MM.1S (cell line): ENCODE measurements at places on chromosomes 3 and 15.
A peak's percentile ranks its signal among the peaks of the same experiment; 100 is the strongest.

DNA sequence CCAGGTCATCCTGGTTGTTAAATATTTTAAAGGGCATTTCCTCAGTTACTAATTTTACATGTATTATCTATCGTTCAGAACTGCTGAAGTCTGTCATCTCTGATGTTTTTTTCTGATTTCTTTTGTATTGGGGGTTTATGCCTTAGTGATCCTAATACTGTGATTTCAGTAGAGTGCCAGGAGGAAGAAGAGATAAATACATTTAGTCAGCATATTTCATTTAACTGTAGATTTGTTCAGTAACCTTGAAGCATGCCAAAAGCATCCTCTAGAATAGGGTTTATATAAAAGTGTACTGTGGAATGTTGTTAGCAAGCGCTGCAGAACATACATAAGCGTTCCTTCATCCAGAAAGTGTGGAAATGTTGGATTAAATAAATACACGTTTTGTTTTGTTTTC is 342.3 kb upstream of the DPPA4 start:
- no peaks in the 10 kb centered on the region for H3K27me3 ChIP-seq
- no peak overlapping the region for H3K4me3 ChIP-seq
- H3K27ac ChIP-seq, result no peak overlapping the region
- no peak for DNase-seq
- H3K36me3 ChIP-seq, result no peaks in the 10 kb centered on the region

DNA sequence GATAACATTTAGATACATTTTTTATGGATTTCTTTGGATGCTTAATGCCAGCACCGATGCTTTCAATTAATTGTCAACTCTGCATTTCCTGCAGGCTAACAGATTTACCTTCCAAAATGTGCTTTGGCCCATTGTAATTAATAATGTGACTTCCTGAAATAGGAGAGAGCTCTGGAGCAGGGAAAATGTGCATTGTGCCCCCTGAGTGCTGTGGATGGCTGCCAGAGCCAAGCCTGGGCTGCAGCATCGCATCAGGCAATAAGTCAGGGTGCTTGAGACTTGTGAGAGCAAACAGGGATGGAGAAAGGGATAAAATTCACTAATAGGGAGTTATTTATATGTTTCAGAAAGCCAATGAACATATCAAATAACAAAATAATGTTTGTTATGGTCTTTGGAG is 133.8 kb downstream of the MOBP start:
- H3K36me3 ChIP-seq, result no peaks in the 10 kb centered on the region
- no peak overlapping the region for H3K4me3 ChIP-seq
- no peak overlapping the region for H3K27ac ChIP-seq
- H3K4me1 ChIP-seq, result no peaks in the 10 kb centered on the region
- no peak for DNase-seq

GRCh38 chr3:126983653-126984390 is 907 bp downstream of the PLXNA1 start:
- DNase-seq, result no peak
- no peaks in the 10 kb centered on the region for H3K27me3 ChIP-seq
- H3K4me3 ChIP-seq, result peak overlapping the region; percentile 61
- no peaks in the 10 kb centered on the region; the same call in 1 of the 2 replicates for H3K4me1 ChIP-seq
- no peak overlapping the region for H3K27ac ChIP-seq

GRCh38 chr3:19074257-19074900 is 73.9 kb upstream of the KCNH8 start:
- H3K27ac ChIP-seq, result no peak overlapping the region
- no peak overlapping the region for H3K4me3 ChIP-seq
- no peaks in the 10 kb centered on the region for H3K4me1 ChIP-seq
- H3K27me3 ChIP-seq, result no peaks in the 10 kb centered on the region
- no peaks in the 10 kb centered on the region for H3K36me3 ChIP-seq
- DNase-seq, result no peak

GRCh38 chr3:100590840-100591147 is 18.6 kb upstream of the ADGRG7 start:
- H3K36me3 ChIP-seq, result no peaks in the 10 kb centered on the region
- peaks cover 3% of the 10 kb centered on the region; the same call in 1 of the 2 replicates for H3K4me1 ChIP-seq
- no peak overlapping the region for H3K4me3 ChIP-seq
- H3K27ac ChIP-seq, result no peak overlapping the region

GRCh38 chr3:4570840-4571621 is 77.9 kb downstream of the ITPR1 start:
- DNase-seq, result no peak
- no peaks in the 10 kb centered on the region for H3K27me3 ChIP-seq
- no peak overlapping the region for H3K27ac ChIP-seq

DNA sequence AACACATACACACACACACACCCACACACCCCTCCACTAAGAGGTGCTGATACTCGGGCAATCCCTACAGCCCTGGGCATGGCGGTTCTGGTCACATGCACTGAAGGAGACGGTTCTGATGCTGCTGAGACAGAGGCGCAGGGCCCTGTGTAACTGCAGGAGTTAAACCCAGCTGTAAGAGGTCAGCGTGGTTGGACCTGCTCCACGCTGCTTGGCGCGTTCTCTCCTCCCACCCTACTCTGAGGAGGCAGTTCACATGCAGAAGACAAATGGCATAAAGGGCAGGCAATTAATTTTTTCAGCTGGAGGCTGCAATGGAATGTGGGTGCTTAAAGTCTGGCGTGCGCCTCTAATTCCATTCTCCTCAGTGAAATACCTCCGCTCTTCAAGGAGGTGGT is 35.2 kb downstream of the GRK7 start:
- no peaks in the 10 kb centered on the region for H3K36me3 ChIP-seq
- H3K27ac ChIP-seq, result no peak overlapping the region
- peaks cover 13% of the 10 kb centered on the region for H3K4me1 ChIP-seq
- no peaks in the 10 kb centered on the region for H3K27me3 ChIP-seq

DNA sequence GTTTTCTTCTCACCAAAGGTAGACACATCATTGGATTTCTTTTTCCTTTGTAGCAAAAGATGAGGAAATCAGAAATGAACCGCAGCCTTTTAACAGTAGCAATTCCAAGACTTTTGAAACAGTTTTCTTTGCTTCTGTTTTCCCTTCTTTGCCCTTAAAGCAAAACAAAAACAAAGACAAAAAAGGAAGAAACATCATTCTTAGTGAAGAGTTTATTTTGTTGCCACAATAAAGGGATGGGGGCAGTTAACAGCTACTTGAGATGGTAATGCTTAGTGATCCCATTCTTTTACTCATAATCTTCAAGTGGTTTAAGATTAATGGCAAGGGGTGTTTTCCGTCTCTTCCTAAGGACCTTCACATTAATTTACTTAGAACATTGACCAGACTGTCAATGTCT is 218.8 kb downstream of the MEIS2 start:
- peaks cover 8% of the 10 kb centered on the region; the same call in 1 of the 2 replicates for H3K27me3 ChIP-seq
- H3K4me3 ChIP-seq, result no peak overlapping the region
- no peaks in the 10 kb centered on the region for H3K36me3 ChIP-seq
- H3K4me1 ChIP-seq, result no peaks in the 10 kb centered on the region
- no peak overlapping the region for H3K27ac ChIP-seq

GRCh38 chr3:171654809-171655208 is 155.5 kb downstream of the PLD1 start:
- H3K36me3 ChIP-seq, result no peaks in the 10 kb centered on the region
- H3K27ac ChIP-seq, result no peak overlapping the region
- H3K4me1 ChIP-seq, result no peaks in the 10 kb centered on the region
- no peaks in the 10 kb centered on the region for H3K27me3 ChIP-seq
- no peak for DNase-seq

DNA sequence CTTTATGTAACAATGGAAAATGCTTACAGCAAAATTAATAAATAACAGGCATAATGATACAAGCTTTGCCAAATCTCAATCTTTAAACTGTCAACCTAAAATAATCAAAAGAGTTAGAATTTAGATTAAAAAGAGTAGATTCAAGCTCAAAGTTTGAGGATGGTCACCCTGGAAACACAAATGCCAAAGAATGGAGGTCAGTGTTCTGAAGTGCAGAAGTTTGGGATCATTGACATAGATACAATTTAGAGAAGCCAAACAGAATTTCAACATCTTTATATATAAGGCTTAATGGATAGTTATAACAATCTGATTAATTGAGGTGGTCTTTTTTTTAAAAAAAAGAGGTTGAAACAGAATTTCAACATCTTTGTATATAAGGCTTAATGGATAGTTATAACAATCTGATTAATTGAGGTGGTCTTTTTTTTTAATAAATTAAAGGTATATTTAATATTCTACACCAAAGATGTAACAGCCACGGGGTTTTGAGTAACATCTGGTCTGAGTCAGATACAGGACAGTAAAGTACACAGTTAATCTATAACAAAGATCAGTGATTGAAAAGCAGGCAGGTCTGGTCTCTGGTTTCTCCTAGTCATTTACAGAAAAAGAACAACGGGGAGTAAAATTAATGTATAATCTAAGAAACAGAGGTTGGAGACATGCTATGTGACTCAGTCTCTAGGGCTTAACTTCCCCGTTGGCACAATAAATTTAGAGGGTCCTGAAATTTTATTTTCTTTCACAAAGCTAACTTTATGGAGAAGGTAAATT is 490.7 kb downstream of the GBE1 start:
- no peaks in the 10 kb centered on the region for H3K4me1 ChIP-seq
- H3K27me3 ChIP-seq, result no peaks in the 10 kb centered on the region

DNA sequence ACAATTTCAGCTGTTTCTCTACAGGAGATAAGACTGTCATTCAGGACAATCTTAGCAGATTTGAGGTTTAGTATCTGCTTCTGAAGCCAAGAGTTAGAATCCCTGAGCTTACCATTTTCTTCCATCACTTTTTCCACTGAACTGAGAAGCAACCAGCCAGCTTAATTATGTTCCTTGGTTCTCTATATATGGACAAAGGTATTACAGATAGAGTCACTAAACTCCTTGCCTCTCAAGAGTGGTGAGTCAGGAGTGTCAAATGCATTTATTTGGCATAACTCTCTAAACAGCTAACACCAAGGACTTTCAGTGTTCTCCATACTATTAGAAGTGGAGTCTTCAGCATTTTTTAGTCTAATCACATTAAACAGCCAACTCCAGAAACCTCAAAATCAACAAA is 239.3 kb downstream of the ALCAM start:
- no peak overlapping the region for H3K4me3 ChIP-seq
- DNase-seq, result no peak
- H3K27ac ChIP-seq, result no peak overlapping the region
- no peaks in the 10 kb centered on the region for H3K27me3 ChIP-seq
- H3K4me1 ChIP-seq, result no peaks in the 10 kb centered on the region

- no peak for DNase-seq
- no peak overlapping the region for H3K27ac ChIP-seq
- no peak overlapping the region for H3K4me3 ChIP-seq
Measured at GRCh38 chr3:14137004-14137403, 12.2 kb downstream of the TMEM43 start.

DNA sequence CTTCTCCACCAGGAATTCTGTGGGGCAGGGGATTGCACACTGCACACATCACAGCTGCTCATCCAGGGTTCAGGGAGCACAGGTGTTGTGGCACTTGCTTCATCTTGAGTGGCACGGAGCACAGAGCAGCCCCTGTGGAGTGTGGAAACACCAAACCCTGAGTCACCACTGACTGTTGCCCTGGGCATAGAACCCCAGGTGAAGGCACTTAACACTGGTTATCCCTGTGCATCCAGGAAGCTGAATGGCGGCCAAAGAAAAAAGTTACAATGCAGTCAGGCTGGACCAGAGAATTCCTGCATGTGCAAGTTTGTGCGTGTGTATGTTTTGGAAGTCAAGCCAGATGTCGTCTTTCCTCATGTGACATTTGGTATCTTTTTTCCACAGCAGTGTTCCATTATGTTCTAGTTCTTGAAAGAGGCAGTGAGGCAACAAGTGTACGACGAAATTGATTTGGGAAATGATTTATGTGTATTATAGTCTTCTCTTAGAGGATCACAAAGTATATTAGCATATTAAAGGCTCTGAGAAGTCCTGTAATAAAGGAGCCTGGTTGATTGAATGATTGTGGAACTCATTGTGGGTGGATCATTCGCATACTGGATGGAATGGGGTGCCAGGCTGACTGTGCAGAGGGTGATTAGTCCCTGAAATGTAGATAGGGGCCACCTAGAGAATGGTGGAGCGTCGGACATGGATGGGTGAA is 292.3 kb downstream of the TLE3 start:
- no peaks in the 10 kb centered on the region for H3K27me3 ChIP-seq
- H3K4me3 ChIP-seq, result no peak overlapping the region
- no peak for DNase-seq
- H3K27ac ChIP-seq, result no peak overlapping the region
- no peaks in the 10 kb centered on the region for H3K36me3 ChIP-seq

DNA sequence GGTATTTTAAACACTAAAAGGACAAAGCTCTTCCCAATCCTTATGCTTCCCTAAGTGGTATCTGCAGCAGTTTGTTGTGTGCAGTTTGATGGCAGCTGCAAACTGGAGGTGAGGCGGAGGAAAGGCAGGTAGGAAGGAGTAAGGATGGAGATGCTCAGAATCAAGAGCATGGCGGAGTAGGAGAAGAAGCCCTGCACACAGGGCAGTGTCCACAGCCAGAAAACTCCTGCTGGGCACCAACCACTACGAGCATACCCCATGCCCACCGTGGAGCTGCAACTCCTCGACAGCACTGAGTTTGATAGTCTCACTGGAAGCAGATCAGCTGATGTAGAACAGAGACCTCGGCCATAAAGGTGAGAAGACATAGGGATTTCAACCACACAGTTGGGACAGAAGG is 30.3 kb upstream of the ESYT3 start:
- no peak for DNase-seq
- no peak overlapping the region for H3K4me3 ChIP-seq
- no peaks in the 10 kb centered on the region for H3K27me3 ChIP-seq
- H3K4me1 ChIP-seq, result no peaks in the 10 kb centered on the region
- no peak overlapping the region for H3K27ac ChIP-seq
- H3K36me3 ChIP-seq, result no peaks in the 10 kb centered on the region

- peaks cover 39% of the 10 kb centered on the region for H3K4me1 ChIP-seq
- peak; percentile 51 for DNase-seq
- H3K27ac ChIP-seq, result peak overlapping the region; percentile 22; the same call in 1 of the 2 replicates
- H3K27me3 ChIP-seq, result 0 out of 2 replicates have a peak, but pooled peaks cover 6% of the 10 kb centered on the region
Measured at GRCh38 chr3:13069495-13069894, 3.7 kb downstream of the IQSEC1 start.

DNA sequence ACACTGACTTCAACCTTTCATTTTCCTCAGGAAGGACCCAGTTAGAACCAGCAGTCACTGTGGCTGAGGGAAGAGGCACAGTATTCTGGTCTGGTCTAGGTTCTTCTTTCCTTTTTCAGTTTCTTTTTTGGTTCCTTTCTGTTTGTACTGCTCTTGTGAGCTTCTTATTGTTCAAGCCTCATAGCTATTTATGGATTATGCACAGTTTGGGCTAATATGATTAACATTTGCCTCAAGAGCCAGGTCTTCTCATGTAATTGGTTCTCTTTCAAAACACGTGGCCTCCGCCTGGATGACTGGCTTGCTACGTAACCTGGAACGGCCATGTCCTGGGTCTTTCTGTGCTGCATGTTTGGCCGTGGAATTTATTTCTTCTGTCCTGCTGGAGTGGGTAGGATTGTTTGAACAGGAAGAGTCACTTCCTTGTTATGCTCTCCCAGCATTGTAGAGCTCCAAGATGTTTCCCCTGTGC is 43.3 kb downstream of the RBMS3 start:
- peak overlapping the region; percentile 44; the same call in 1 of the 2 replicates for H3K4me3 ChIP-seq
- peak; percentile 94 for DNase-seq
- no peaks in the 10 kb centered on the region for H3K36me3 ChIP-seq
- no peaks in the 10 kb centered on the region for H3K27me3 ChIP-seq
- H3K4me1 ChIP-seq, result peaks cover 11% of the 10 kb centered on the region
- peak overlapping the region; percentile 80 for H3K27ac ChIP-seq

- no peaks in the 10 kb centered on the region for H3K36me3 ChIP-seq
- no peak for DNase-seq
- no peak overlapping the region for H3K27ac ChIP-seq
- H3K4me3 ChIP-seq, result no peak overlapping the region
Measured at GRCh38 chr3:195282961-195283360, 12.0 kb upstream of the XXYLT1 start.

GRCh38 chr15:71146580-71146982 is 31.3 kb downstream of the THSD4 start:
- no peaks in the 10 kb centered on the region for H3K27me3 ChIP-seq
- H3K4me1 ChIP-seq, result no peaks in the 10 kb centered on the region
- no peak for DNase-seq
- no peak overlapping the region for H3K4me3 ChIP-seq
